Endodermal cell (in vitro differentiated cells): ENCODE measurements at places on chromosomes 12 and 14. TPM values are rescaled to one million over a fixed set of nuclear protein-coding genes. Genes with fewer than 3 reads are reported as not detected.

The TOX4 gene
- 61.5 to 69.3 TPM (median 64.1 TPM) in 3 replicates for total RNA-seq

The KLRK1 gene
- total RNA-seq = not detected in 3 replicates

- peak; percentile 47 for DNase-seq
These were observed 259.9 kb upstream of the DDHD1 start for GRCh38 chr14:53412819-53413675.

DNA sequence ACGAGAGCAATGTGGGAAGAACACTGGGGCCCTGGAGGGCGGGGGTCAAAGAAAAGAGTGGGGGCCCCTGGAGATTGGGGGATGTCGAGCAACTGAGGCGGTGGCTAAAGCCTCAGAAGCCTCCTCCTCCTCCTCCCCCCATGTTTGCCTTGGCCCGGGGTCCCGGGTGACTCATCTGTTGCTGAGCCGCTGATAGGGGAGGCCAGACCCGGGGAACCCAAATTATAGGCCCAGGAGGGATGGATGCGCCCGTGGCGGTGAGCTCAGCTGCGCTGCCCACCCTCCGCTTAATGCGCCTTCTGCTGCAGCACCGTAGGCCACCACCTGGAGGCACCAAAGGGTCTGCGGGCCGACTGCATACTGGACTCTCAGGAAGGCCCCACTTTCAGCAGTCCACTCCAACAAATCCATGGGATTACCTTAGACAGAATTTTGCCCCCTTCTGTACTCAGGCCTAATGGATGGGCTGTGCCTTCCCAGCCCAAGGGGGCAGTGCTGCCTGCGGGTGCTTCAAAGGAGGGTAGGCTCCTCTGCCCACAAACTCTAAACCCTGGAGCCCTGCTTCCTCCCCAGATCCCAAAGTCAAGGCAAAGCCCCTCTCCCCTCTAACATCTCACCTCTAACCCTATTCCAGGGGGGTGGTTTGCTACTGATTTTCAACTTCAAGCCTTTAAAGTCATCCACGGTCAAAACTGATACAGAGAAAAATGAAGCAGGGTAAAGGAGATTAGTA is 2.6 kb upstream of the WNT10B start:
- DNase-seq = peak; percentile 96

- peak; percentile 50 for DNase-seq
These were observed 8.6 kb downstream of the RAN start for GRCh38 chr12:130880411-130880885.

GRCh38 chr14:38056270-38056669 is 151.4 kb upstream of the SSTR1 start:
- peak; percentile 61 for DNase-seq
